Fibroblast of villous mesenchyme (primary cell): ENCODE measurements at places on chromosomes 3 and 15.
A peak's percentile ranks its signal among the peaks of the same experiment; 100 is the strongest.

- DNase-seq: no peak
Measured at GRCh38 chr15:57463360-57463759, 87.1 kb downstream of the CGNL1 start.

DNA sequence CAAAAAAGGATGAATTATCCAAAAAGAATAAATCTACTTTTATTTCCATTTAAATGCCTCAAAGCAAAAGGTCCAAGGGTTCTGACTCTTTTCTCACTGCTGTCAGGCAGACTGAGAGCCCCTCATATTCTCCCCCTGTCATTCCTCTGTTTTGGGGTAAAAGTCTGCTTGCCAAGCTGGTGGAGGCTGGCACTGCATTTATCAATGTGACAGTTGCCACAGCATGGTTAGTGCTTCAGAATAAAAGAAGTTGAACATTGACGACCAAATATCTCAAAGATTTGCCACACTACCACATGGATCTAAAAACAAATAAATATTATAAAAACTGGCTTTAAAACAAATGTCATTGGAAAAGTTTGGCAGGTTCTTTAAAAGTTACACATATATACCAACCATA is 89.2 kb upstream of the SNRK start:
- DNase-seq: no peak

DNA sequence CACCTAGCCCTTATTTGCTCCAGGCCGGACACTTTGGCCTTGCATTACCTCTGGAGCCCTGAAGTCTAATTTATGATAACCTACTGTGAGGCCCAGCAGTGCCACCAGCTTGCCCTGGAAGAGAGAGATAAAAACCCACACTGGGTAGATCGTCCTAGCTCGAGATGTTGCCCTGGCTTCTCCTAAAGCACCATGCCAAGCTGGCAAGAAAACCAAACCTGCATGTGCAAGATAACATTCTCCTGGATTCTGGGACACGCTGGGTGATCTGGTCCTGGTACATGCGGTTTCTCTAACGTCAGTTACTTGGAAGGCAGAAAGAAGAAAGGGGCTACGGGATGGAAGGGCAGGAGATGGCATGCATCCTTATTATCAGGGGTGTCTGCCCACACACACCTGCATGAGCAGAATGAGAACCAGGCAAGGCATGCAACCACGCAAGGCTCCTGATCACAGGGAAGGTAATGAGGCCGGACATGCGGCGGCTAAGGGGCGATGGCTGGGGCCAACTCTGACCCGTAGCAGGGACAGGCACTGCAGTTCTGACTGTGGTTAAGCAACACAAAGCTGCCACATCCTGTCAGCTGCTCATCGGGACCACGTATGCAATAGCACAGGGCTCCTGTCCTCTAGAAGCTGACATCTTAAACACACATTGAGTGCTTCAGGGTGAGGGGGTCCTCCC is 73.0 kb downstream of the OXNAD1 start:
- DNase-seq: peak; percentile 69

GRCh38 chr3:189160519-189161309 is 11.1 kb upstream of the TPRG1 start:
- no peak for DNase-seq

GRCh38 chr3:136142592-136142991 is 53.5 kb downstream of the MSL2 start:
- peak; percentile 79 for DNase-seq

DNA sequence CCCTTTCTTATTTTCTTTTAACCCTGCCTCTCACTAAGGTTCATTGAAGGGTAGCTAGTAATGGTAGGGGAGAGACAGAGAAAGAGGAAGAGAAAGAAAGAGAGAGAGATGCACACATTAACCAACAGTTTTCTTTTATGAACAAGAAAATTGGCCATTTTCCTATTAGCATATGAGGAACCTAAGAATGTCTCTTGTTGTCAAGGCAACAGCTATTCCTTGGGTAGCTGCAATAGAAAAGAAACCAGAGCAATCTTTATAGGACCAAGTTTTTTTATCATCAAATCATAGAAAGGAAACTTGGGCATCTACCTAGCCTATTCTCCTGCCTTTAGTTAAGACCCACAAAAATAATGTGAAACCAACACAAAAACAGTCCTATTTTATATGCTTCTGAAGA is 15.0 kb upstream of the CCDC39 start:
- DNase-seq: no peak

- no peak for DNase-seq
Measured at GRCh38 chr3:128917291-128917690, 37.9 kb downstream of the ACAD9 start.

DNA sequence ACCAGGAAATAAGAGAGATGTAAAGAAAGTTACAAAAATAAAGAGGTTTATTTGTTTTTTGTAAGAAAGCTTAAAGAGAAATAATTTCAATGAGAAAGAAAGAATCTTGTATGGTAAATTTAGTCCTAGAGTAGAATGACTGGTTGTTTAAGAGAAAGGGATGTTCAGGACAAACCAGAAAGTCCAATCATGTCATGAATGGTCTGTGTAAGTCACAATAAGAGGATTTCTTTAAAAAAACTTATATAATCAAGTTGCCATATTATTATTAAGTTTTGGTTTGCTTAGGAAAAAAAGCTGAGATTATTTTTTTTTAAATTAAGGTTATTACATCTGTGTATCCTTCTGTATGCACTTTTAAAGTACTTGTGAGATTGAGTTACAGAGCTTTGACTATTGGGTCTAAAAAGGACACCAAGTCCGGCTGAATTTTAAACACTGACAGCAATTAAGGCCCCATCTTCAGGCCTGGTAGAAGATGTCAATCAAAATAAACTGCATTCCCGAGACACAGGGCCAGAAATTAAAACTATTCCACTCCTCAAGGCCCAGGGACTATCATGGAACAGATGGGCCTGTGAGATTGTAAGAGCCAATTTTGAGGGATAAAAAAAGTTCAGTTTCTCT is 12.2 kb downstream of the ERICH6 start:
- no peak for DNase-seq

GRCh38 chr3:170765419-170766078 is 104.4 kb downstream of the RPL22L1 start:
- DNase-seq: peak; percentile 83

GRCh38 chr3:50926868-50927267 is 252.1 kb downstream of the DOCK3 start:
- DNase-seq: no peak

- DNase-seq: no peak
Measured at GRCh38 chr3:124318656-124319055, 326.7 kb upstream of the ROPN1 start.

DNA sequence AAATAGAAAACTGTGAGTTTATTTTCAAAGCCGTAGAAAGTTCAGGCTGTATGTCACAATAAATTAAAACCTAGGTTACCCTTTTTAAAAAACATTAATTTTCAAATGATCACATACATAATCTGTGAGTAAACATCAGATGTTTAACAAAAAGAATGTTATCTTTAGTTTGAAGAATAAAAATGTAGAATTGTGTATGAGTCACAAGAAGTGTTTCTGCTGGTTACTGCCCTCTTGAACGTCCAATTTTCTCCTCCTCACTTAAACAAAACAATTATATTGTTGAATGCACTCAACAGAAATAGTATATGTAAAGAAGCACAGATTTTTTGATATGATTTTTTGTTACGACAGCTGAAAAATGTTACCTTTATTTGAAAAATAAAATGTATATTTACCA is 855.1 kb downstream of the ROBO1 start:
- DNase-seq: no peak

GRCh38 chr3:153577059-153577736 is 415.2 kb downstream of the RAP2B start:
- DNase-seq: no peak

GRCh38 chr15:91572110-91572509 is 281.4 kb upstream of the SLCO3A1 start:
- DNase-seq: peak; percentile 77

- no peak for DNase-seq
Measured at GRCh38 chr3:23128655-23129054, 74.5 kb upstream of the UBE2E2 start.

GRCh38 chr3:149277331-149277813 is 55.7 kb upstream of the CP start:
- DNase-seq: peak; percentile 87

DNA sequence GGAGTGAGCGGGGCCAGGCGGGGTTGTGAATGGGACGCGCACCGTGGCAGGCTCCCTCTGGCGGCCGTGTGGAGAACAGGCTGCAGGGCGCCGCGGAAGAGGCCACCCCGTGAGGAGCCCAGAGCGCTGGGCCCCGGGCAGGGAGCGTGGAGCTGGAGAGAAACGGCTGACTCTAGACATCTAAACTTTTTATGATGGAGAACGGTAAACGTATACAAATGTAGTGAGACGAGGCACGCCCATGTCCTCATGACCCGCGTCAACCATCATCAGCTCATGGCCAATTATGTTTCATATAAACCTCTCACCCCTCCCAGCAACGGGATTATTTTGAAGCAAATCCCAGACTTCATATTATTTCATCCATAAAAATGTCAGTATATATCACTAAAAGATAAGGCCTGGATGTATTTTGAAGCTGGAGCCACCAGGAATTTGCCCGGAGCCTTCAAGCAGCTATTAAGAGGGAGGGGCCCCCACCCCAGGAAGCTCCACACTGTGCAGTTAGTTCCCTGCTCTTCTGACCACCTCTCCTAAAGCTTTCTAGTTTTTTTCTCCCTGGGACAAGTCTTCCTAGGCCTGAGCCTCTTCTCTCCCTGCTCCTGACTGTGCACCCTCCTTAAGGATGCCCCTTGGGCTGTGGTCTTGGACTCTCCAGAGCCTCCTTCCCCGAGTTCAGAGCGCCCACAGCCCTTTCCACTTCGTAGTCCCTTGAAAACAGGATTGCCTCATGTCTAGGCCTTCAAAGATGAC is 149.5 kb downstream of the SMAD6 start:
- peak; percentile 97 for DNase-seq

- peak; percentile 41 for DNase-seq
Measured at GRCh38 chr15:36363335-36363734, 216.1 kb upstream of the CDIN1 start.

- DNase-seq: no peak
Measured at GRCh38 chr3:113034011-113034410, 43.2 kb downstream of the GTPBP8 start.

GRCh38 chr15:64921711-64922110 is 10.0 kb downstream of the ANKDD1A start:
- DNase-seq: no peak

GRCh38 chr3:50334339-50335075 is 6.1 kb downstream of the RASSF1 start:
- DNase-seq: peak; percentile 53

- peak; percentile 70 for DNase-seq
Measured at GRCh38 chr15:52013151-52013791, 5.7 kb upstream of the MAPK6 start.

GRCh38 chr3:115704661-115705338 is 81.5 kb downstream of the GAP43 start:
- DNase-seq: peak; percentile 31

DNA sequence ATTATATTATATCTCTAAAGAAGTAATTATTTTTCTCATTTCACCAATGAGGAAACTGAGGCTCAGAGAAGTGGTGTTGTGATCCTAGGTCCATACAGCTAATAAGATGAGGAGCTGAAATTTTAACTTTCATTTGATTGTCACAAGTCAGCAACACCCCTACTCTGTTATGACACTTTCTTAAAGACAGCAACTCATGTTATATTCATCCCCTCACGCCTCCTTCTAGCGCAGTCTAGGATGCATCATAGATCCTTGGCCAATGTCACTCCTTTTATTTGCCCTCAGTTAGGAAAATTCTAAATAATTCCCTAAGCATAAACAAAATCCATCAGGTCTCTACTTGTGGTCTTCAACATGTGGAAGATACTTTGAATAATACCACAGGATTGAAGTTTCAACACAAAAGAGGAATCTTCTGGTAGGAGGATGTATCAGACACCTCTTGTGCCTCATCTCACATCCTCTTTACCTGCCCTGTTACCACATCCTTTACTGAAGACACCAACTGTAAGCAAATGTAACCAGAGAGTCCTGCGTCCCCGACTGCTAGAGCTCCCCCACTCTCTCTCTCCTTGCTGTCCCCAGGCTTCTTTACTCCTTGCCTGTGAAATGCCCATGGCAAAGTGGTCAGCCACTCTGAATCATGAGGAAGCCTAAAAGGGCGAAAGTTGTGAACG is 53.7 kb downstream of the TRIM42 start:
- no peak for DNase-seq

DNA sequence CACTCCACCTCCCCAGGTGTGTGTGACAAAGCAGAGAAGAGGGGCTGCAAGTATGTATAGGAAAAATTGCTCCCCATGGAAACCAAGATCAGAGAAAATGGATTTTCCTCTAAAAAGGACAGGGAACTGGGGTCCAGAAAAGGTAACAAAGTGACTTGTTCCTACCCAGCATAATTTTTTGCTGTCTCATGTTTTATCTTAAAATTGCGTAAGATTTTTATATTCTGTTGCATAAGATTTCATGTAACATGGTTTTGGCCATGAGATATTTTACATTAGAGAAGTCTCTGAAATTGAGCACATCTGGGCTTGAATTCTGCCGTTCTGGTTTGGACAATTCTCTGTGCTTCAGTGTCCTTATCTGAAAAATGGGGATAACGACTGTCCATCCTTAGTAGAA is 335.7 kb upstream of the RORA start:
- DNase-seq: no peak

GRCh38 chr15:76339305-76340197 is 3.0 kb downstream of the ISL2 start:
- peak; percentile 41 for DNase-seq

DNA sequence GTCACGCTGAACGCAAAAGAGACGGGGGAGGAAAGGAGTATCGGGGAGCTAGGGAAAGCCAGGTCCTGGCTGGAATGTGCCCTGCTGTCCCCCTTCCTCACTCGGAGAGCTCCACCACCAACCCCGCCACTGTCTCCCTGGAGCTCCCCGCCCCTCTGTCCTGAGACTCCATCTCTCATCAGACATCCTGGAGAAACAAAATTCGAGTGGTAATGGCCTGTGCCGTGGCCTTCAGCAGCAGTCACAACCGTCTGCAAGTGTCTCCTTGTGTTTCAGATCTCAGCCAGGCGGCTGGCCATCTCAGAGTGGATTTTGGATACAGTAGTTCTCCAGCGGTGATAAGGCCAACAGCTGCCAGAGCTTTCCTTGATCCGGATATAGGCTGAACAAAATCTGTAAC is 76.9 kb downstream of the OCA2 start:
- no peak for DNase-seq

DNA sequence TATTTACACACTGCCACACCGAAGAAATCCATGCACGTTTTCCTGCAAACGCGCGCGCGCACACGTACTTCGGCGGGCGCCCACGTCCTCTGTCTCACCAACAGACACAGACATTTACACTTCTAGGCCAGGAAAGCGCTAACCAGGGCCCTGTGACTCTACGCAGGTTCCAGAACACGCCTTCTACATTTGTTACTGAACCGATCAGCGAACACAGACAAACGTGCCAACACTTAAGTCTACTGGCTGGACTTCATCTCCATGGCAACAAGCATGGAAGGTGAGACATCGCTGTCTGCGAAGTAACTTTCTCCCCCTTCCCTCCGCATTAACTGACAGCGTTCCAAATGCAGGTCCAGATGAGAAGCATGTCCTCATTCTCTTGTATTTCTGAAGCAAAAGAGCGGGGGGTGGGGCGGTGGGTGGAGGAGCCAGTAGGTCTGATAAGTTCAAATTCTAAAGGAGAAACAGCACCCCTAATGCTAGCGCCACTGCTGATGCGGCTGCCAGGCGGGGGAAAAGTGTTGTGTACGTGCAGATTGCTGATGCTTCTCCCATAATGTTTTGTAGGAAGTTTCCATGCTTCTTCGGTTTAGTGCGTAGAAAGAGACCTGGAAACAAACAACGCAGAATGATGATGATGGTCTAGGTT is at the start of gene CTXN2:
CTXN2 (plus strand) TSS at position 92 of the 652 bp plus-strand sequence. CDS start 9,636 bp downstream, outside the sequence.
- no peak for DNase-seq

- no peak for DNase-seq
Measured at GRCh38 chr15:58336161-58336560, 95.6 kb upstream of the LIPC start.
